Ovary (tissue), 10 donors: ENCODE measurements at places on chromosomes 1 and 21. TPM values are rescaled to one million over a fixed set of nuclear protein-coding genes. Genes with fewer than 3 reads are reported as not detected.
A peak's percentile ranks its signal among the peaks of the same experiment; 100 is the strongest.

SERINC2 gene
- polyA plus RNA-seq: not detected

DNA sequence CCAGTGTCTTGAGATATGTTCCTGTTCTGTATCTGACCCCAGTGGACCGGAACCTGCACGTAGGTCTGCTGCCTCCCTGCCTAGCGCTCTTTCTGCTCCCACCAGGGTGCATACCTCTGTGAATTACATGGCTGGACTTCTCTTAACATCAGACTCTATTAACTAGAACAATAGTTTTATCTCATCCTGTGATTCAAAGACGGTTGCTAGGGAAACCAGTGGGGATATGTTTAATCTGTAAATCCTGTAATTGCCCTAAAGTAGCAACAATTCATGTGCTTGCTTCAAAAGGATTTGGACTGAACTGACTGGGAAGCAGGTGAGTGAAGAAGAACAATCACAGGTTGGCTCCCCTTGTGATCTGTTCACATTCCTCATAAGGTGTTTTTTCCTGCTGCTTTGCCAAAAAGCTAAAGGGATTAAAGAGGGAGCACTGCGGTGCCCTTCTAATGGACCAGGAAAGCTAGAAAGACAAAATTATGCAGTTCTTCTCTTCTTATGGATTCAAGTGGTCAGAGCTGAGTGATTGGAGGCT is 52.7 kb upstream of the DIRAS3 start:
- H3K4me1 ChIP-seq: peaks cover 3% of the 10 kb centered on the region
- no peak overlapping the region for H3K4me3 ChIP-seq
- no peak for DNase-seq

DNA sequence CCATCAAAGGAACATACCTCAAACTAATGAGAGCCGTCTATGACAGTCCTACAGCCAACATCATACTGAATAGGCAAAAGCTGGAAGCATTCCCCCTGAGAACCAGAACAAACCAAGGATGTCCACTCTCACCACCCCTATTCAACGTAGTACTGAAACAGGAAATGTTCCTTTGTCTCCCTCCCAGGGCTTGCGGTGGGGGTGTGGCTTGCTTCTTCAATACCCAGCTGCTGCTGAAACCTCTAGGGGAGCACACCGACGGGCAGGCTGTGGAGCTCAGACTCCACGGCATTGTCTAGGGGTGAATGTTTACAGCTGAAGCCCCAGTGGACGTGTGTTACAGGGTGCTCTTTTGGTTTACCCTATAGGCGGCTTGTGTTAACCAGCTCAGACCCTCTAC is 30.5 kb upstream of the B3GALT2 start:
- no peak overlapping the region for H3K4me3 ChIP-seq
- H3K4me1 ChIP-seq: no peaks in the 10 kb centered on the region
- no peaks in the 10 kb centered on the region for H3K27me3 ChIP-seq
- DNase-seq: no peak
- H3K27ac ChIP-seq: no peak overlapping the region

- no peak overlapping the region for H3K4me3 ChIP-seq
- no peak overlapping the region for H3K27ac ChIP-seq
- peaks cover 27% of the 10 kb centered on the region for H3K4me1 ChIP-seq
- no peaks in the 10 kb centered on the region for H3K27me3 ChIP-seq
- DNase-seq: no peak
- H3K36me3 ChIP-seq: no peaks in the 10 kb centered on the region
Observed at GRCh38 chr1:10682449-10683309, 113.8 kb downstream of the CASZ1 start.

- no peaks in the 10 kb centered on the region for H3K36me3 ChIP-seq
- no peaks in the 10 kb centered on the region for H3K27me3 ChIP-seq
- H3K4me3 ChIP-seq: no peak overlapping the region
- no peaks in the 10 kb centered on the region for H3K4me1 ChIP-seq
Observed at GRCh38 chr1:18352636-18353265, 128.0 kb upstream of the KLHDC7A start.

DNA sequence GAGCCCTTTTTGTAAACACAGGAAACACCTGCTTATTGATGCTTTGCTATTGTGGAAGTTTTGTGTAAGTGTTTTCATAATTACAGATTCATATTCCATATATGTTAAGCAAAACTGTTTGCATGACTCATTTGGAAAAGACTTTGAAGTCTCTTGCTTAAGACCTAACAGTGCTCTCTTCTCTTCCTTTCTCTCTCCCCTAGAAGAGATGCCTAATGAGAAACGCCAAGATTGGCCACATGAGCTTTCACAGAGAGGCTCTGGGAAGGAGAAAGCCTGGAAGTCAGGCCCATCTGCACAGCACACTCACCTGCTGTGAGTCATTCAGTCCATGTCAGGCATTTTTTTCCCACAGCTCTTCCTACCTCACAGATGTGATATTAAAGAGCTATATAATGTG is 101.6 kb upstream of the PALMD start:
- peaks cover 4% of the 10 kb centered on the region for H3K4me1 ChIP-seq
- H3K27ac ChIP-seq: no peak overlapping the region
- no peak overlapping the region for H3K4me3 ChIP-seq
- H3K27me3 ChIP-seq: no peaks in the 10 kb centered on the region

BCAR3 gene
- polyA plus RNA-seq: 23.0 TPM

C1orf141 gene
- polyA plus RNA-seq: 0.48 TPM

LCE1F gene
- polyA plus RNA-seq: not detected

DNA sequence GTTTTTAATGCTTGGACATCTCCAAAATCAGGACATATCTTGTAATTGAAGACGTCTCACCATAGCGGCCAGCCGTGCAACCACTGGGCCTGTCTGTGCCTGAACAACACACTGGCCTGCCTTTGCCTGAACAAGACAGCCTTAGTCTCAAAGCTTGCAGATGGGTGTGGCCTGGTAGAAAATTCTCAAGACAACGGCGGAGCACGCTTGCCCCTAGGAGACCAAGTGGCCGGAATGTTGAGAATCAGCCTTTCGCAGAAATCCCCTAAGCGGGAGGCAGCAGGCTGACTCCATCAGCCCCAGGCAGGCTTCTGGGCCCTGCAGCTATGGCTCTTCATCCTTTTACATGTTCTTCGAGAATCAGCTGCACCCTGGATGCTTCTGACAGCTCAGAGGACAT is 98.0 kb upstream of the C1orf174 start:
- no peak for DNase-seq
- no peaks in the 10 kb centered on the region for H3K4me1 ChIP-seq
- no peaks in the 10 kb centered on the region for H3K36me3 ChIP-seq
- no peak overlapping the region for H3K27ac ChIP-seq

DNA sequence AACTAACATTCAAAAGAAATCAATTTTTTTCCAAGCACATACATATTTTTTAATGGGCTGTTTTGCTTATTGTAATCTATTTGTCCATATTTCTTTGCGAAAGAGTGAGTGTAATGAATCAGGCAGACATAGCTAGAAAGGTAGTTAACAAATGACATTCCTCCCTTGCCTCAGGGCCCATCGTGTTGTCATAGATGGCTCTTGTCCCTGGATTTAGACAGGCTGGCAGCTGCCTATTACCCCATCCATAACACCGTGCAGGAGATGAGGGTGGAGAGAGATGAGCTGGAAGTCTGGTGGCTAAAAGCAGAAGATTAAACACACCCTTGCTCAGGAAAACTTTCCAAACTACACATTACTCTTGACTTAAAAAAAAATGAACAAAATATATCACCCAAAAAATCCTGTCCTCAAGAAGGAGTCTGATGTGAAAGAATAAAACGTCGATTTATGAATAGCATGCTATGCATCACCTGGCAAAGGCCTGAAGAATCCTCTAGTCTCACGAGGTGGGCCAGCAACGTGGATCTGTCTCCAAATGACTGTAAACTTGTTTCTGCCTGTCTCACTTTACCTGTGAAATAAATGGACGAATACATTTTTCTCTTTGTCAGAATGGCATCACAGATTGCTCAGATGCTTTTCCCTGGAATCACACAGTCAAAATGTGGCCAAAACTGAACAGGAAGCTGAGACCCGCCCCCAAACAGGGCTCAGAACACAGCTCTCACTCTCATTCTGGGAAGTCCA is 55.7 kb downstream of the C21orf91 start:
- no peaks in the 10 kb centered on the region for H3K36me3 ChIP-seq
- no peak overlapping the region for H3K27ac ChIP-seq
- no peak overlapping the region for H3K4me3 ChIP-seq
- no peaks in the 10 kb centered on the region for H3K4me1 ChIP-seq
- DNase-seq: no peak

GRCh38 chr1:64482720-64483119 is 12.8 kb downstream of the CACHD1 start:
- DNase-seq: no peak
- no peak overlapping the region for H3K4me3 ChIP-seq
- H3K36me3 ChIP-seq: no peaks in the 10 kb centered on the region
- no peaks in the 10 kb centered on the region for H3K27me3 ChIP-seq
- peaks cover 23% of the 10 kb centered on the region for H3K4me1 ChIP-seq
- H3K27ac ChIP-seq: no peak overlapping the region

MX2 gene
- 34.6 TPM for polyA plus RNA-seq

GRCh38 chr1:159872891-159873290 is 10.4 kb upstream of the VSIG8 start:
- H3K4me3 ChIP-seq: no peak overlapping the region
- H3K27ac ChIP-seq: no peak overlapping the region

MRPL9 gene
- polyA plus RNA-seq: 55.4 TPM

DNA sequence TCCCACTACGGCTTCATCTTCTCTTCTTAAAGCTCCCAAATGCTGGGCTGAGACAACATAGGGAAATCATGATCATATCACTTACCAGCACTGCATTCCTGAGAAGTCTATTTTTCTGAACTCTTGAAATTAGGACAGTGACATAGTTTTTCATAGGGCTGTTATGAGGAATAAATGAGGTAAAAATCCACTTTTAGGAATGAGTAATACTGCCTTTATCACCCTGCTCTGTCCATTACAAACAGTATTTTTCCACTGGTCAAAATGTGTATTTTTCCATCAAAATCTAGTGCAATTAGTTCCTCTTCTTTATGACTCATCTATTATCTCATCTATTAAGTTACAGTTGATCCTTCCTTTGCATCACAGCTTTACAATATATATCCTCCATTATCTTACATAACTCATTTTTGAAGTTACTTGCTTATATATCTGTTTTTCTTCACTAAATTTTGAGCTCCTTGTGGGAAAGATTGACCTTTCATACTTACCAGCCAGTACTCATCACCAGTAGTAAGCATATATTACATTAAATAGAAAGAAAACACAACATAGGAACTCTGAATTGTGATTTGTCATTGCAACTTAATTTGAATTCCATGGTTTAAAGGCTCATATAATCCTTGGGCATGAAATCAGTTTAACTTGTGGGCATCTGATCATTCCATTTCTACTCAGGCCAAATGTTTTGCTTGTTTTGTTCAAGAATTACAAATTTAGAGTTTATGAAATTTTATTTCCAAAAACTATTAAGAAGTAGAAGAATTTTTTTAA is 37.1 kb downstream of the PRRX1 start:
- H3K27ac ChIP-seq: no peak overlapping the region
- H3K4me3 ChIP-seq: no peak overlapping the region
- H3K36me3 ChIP-seq: no peaks in the 10 kb centered on the region
- no peaks in the 10 kb centered on the region for H3K27me3 ChIP-seq

DNA sequence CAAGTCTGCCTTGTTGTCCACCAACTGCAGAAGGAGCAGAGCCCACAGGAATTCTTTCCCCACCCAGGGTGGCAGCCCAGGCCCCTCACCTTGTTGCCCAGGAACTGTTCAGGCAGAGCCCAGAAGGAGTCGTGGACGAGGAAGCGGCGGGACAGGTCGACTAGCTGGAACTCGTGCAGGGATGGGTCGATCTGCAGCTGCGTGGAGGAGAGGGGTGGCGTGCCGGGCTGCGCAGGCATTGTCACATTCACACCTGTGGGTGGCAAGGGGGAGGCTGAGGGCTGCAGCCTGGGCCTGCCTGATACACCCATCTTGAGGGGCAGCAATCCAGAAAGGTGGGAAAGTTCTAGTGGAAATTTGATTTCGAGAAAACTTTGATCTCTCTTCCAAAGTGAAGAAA is 55.9 kb downstream of the HSPG2 start:
- H3K27ac ChIP-seq: no peak overlapping the region
- no peak for DNase-seq
- H3K4me1 ChIP-seq: no peaks in the 10 kb centered on the region
- H3K4me3 ChIP-seq: no peak overlapping the region
- no peaks in the 10 kb centered on the region for H3K36me3 ChIP-seq

BARHL2 gene
- polyA plus RNA-seq: not detected

GRCh38 chr21:18170829-18171228 is 73.8 kb upstream of the CHODL start:
- H3K36me3 ChIP-seq: no peaks in the 10 kb centered on the region
- no peaks in the 10 kb centered on the region for H3K4me1 ChIP-seq
- no peak overlapping the region for H3K4me3 ChIP-seq
- no peaks in the 10 kb centered on the region for H3K27me3 ChIP-seq
- no peak overlapping the region for H3K27ac ChIP-seq

GRCh38 chr1:68049941-68050878 is at the start of gene DIRAS3:
Gene DIRAS3, minus strand, starts transcription at chr1:68050627. Its CDS starts 3,330 bp downstream, at chr1:68047297.
- H3K4me3 ChIP-seq: peak within 1 kb of the TSS; percentile 45
- no peaks in the 10 kb centered on the region for H3K4me1 ChIP-seq
- no peaks in the 10 kb centered on the region for H3K27me3 ChIP-seq
- H3K27ac ChIP-seq: peak within 1 kb of the TSS; percentile 67
- peak; percentile 75 for DNase-seq
- H3K36me3 ChIP-seq: no peaks in the 10 kb centered on the region

DNA sequence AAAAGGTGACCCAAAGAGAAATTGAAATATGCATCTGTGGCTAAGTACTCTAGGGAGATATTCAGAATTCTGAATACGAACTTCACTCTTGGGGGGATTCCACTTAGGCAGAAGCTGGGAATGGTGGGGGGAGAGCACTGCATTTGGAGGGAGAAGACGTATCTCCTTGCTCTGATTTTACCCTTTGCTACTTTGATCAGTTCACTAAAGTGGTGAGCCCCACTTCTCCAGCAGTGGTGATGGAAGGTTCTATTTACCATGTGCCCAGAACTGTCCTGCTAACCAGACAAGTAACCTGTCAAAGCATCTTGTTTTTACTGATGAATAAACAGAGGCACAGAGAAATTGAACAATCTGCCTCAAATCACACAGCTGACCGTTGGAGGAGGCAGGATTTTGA is 483.4 kb downstream of the SIPA1L2 start:
- H3K4me1 ChIP-seq: peaks cover 13% of the 10 kb centered on the region
- no peak overlapping the region for H3K4me3 ChIP-seq
- no peaks in the 10 kb centered on the region for H3K27me3 ChIP-seq
- H3K36me3 ChIP-seq: no peaks in the 10 kb centered on the region

- no peaks in the 10 kb centered on the region for H3K36me3 ChIP-seq
- DNase-seq: no peak
- H3K27me3 ChIP-seq: no peaks in the 10 kb centered on the region
- no peak overlapping the region for H3K4me3 ChIP-seq
- H3K4me1 ChIP-seq: no peaks in the 10 kb centered on the region
Observed at GRCh38 chr21:23455676-23456075, 2151.6 kb downstream of the MRPL39 start.

TRMT1L gene
- 8.0 TPM for polyA plus RNA-seq

PTPN14 gene
- polyA plus RNA-seq: 7.6 TPM

GRCh38 chr1:228283476-228284147 is 75.8 kb downstream of the OBSCN start:
- no peak overlapping the region for H3K27ac ChIP-seq
- H3K4me1 ChIP-seq: no peaks in the 10 kb centered on the region
- no peak overlapping the region for H3K4me3 ChIP-seq
- DNase-seq: peak; percentile 26

- H3K4me1 ChIP-seq: no peaks in the 10 kb centered on the region
- DNase-seq: peak; percentile 63
- no peak overlapping the region for H3K27ac ChIP-seq
- H3K27me3 ChIP-seq: no peaks in the 10 kb centered on the region
- H3K4me3 ChIP-seq: no peak overlapping the region
- H3K36me3 ChIP-seq: no peaks in the 10 kb centered on the region
Observed at GRCh38 chr1:9004700-9005394, 21.4 kb downstream of the SLC2A7 start.

HNRNPU gene
- 377 TPM for polyA plus RNA-seq
